ENCODE measurements at places on chromosomes 4 and X.
A peak's percentile ranks its signal among the peaks of the same experiment; 100 is the strongest.

DNA sequence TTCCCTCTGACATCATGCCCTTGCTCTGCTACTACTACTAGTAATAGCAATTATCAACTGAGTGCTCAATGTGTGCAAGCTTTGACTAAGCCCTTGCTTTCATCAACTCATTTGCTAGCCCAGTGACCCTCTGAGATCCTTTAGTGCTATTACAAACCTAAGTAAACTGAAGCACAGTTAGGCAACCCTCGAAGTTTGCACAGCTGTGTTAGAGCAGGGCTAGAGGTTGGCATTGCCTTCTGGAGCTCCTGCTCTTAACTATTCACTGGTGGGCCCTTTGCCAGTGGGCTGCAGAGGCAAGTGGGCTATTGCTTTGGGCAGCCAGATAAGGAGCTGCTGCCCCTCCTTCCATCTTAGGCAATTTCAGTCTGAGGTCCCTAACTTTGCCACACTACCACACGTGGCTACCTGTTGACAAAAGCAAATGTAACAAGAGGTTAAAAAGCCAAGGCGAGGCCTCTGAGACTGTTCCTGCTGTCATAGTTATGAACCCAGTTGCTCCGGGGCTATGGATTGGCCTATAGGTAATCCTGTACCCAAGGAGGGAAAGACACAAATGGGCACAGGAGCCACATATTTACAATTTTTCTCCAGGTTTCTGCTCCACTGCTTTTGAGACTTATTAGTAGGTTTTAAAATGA is 41.5 kb upstream of the ANKRD50 start:
- DNase-seq, result no peak

DNA sequence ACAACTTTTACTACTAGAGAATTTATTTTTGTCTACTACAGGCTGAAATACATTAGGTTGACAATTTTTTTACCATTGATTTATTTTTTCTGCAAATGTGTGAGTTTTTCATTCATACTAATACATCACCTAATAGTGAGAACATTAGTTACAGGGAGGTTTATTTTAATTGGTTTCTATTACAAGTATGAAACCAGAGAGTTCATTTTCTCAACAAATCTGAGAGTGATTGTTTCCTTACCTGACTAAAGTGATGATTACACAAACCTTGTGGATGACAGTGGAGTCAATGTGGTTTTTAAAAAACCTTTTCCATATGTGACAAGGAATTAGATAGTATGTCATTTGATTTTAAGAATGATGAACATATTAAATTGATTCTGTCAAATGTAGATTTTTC is 227.4 kb downstream of the PALLD start:
- no peak for DNase-seq

DNA sequence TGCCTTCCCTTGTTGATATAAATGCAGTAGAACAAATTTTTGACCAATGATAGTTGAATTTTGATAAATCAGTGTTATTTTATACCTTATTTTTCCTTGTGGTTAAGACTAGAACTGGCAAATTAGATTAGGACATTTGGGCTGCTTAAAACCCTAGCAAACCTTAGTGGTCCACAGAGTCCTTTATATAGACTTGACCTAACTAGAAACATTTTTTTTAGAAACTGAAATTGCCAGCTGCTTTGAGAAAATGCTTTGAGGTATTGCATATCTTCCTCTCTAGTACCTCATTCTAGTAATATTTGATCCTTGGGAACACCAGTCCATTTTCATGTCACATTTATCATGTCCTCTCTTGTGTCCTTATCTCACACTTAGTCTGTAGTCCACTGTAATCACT is 580.3 kb downstream of the FSTL5 start:
- no peak for DNase-seq

- DNase-seq, result no peak
These were observed 678.3 kb upstream of the NR3C2 start for GRCh38 chr4:149120331-149121022.

GRCh38 chrX:153814591-153815315 is 15.6 kb downstream of the PDZD4 start:
- DNase-seq, result no peak

DNA sequence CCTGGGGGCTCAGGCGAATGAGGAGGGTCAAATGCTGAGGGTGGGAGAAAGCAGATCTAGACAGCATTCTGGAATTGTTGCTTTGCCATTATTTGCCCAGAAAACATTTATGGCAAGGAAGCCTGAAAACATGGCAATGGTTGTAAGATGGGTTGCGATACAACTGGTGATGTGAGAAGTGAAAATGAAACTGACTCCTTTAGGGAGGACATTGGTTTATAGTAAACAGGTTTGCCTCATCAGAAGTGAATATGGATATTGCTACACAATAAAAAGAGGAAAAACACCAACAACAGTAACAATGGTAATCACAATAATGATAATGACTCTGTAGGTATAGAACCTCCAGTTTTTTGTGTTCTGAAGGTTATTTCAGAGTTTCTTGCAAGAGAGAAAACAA is 107.0 kb upstream of the TBC1D9 start:
- no peak for DNase-seq

GRCh38 chrX:136034668-136035067 is 49.4 kb downstream of the SLC9A6 start:
- no peak for DNase-seq

GRCh38 chr4:58252656-58253055 is 1142.5 kb upstream of the IGFBP7 start:
- no peak for DNase-seq

GRCh38 chr4:16461362-16461761 is 235.1 kb upstream of the TAPT1 start:
- peak; percentile 9 for DNase-seq

DNA sequence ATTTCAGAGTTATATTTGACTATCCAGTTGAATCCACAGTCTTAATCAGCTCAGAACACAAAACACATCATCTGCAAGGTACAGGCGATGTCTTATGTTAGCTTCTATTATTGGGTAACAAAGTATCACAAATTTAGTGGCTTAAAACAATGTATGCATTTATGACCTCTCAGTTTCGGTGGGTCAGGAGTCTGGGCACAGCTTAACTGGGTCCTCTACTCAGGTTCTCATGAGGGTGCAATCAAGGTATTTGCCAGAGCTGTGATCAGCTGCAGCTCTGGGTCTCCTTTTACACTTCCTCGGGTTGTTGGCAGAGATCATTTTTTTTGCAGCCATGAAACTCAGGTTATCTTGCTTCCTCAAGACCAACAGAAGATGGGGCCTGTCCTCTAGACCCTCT is 498.9 kb downstream of the IDS start:
- no peak for DNase-seq

DNA sequence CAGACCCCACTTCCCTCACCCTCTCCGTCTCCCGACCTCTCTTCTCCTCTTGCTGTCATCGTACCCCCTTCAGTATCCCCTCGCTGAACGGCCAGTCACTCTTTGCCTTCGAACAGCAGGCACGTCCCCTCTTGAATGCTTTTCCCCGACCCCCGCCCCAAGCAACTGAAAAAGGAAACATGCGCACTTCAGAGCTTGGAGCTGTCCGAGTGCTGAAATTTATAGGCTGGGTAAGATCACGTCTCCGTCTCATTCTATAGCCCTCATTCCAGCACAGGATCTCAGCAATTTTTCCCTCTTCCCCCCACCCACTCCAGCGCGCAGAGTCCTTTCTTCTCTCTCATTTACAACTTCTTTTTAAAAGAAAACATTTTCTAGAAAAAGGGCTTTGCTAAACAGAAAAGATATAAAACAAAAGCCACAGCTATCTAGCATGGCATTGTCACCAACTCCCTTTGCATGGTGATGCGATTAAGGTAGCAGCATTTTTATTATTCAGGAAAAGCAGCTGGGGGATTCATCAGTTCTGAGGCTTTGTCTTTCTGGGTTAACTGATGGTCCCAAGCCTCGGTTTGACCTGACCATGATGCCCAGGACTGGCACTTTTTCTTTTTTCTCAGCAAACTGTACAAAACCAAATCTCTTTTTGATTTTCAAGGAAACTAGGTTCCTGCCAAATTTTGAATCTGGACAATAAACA is at the start of gene GLRA2:
GLRA2 (plus strand) TSS at position 247 of the 700 bp plus-strand sequence. CDS start 522 bp downstream, outside the sequence.
- no peak for DNase-seq

DNA sequence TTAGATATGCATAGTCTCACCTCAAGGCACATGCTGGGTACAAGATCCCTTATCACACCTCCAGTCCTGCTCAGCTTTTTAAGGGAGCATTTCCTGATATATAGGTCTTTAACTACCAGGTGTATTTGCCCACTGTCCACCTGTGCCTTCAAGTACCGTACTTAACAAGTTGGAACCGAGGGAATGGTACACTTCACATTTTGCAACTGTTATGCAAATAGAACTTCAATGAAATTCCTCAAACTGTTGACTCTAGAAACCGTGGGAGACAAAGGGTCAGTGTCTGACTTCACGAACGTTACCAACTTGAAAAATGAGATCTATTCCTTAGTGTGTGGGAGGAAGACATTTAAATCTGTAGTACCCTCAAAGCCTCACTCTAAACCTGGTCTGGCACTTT is 5.2 kb downstream of the TRIM2 start:
- DNase-seq, result no peak

- DNase-seq, result no peak
These were observed 166.6 kb downstream of the LHFPL1 start for GRCh38 chrX:112513154-112513553.

GRCh38 chr4:10129196-10130177 is 12.9 kb upstream of the WDR1 start:
- DNase-seq, result no peak

Measured in HFF-Myc (cell line).